ENCODE measurements at places on chromosomes 11 and 22.

GRCh38 chr11:119258180-119258579 lies 52.0 kb downstream of the CBL start:
- no peak for DNase-seq

DNA sequence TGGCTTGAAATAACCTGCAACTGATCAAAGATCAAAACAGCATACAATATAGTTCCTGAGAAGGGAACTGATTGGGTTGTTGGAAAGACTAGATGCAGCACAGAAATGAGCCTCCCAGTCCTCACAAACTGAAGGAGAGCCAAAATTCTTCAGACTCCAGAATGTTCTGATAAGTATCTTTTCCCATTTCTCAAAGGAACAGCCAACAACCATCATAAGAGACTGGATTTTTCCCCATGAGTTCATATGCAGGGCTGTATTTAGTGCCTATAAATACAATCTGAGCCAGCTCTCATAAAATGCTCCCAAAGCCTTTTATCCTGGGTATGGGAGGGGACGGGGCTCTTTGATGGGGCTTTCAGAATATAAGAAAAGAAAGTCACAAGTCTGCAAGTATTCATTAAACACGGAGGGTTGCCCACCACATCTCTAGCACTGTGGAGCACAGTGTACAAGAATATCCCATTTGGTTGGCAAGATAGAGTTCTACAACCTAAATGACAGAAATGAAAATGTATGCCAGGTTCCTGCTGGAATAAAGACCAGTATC lies 50.7 kb upstream of the LYVE1 start:
- no peak for DNase-seq

DNA sequence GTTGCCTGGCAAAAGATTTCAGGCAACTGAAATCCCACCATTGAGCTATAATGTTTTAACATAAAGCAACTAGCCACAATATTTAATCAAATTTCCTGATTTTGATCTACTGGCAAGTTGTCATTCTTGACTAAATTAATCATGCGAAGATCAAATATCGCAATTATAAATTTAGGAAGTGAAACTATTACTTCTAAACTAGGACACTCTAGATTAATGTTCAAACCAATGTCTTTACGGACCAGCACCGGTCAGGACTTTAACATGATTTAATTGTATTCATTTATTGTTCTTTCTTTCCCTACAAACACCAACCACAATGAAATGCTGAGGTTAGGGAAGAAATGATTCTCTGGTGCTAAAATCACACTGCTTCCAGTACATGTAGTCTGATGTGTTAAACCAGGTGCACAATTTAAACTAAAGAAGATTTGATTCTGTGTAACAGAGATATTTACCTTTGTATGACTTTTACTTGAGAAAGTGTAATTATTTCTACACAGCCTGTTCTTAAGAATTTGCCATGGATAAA lies 14.9 kb downstream of the GAS2 start:
- DNase-seq: no peak

- DNase-seq: no peak
Measured at GRCh38 chr11:67657300-67657699, 6.8 kb upstream of the ACY3 start.

- no peak for DNase-seq
Measured at GRCh38 chr11:77182542-77183430, 54.7 kb downstream of the MYO7A start.

DNA sequence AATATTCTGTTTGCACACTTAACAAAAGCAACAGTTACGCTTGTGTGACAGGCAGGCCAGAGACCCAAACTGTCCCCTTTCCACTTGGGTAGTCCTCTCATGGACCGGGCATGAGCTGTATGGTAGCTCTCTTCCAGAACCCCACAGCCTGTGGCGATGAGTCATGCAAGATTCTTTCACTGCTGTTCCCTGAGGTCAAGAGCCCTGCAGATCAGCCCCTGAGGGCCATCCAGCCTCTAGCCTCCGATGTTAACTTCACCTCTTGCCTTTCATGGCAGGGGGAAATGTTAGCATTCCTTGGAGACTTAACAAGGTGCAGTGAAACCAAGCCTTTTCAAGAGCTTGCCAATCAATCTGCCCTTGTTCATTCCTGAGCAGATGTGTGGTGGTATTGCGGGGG lies 63.2 kb upstream of the DEUP1 start:
- DNase-seq: no peak

DNA sequence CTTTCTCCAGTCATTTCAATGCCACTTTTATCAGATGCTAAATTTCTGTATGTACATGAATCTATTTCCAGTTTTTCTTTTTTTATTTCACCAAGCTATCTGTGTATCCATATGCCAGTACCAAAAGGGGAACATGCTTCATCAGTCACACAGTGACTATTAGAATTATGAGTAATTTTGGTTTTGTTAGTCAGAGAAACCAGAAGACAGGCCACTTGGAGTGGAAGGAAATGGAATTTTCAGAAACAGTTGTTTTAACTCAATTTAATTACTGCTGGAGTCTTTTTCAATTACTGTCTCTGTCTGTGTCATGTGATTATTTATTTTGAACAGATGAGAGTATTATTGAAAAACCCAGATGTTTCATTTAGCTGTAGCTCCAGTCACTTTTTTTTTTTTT lies 84.6 kb upstream of the ANO3 start:
- DNase-seq: peak; percentile 60

DNA sequence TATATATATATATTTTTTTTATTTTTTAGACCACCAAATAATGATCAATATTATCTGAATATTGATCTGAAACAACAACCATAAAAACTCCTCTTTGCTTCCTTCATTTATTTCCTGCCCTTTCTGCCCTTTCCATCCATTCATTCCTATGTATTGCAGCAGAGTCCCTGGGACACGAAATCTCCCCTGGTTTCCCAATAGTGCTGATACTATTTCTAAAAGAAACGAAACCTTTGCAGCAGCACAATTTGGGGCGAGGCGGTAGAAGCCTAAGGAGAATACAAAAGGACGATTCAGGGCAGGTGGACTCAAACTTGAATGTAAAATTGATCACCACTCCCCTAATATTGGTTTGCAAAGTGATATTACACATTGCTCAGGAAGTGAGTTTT lies 16.9 kb upstream of the AMOTL1 start:
- no peak for DNase-seq

DNA sequence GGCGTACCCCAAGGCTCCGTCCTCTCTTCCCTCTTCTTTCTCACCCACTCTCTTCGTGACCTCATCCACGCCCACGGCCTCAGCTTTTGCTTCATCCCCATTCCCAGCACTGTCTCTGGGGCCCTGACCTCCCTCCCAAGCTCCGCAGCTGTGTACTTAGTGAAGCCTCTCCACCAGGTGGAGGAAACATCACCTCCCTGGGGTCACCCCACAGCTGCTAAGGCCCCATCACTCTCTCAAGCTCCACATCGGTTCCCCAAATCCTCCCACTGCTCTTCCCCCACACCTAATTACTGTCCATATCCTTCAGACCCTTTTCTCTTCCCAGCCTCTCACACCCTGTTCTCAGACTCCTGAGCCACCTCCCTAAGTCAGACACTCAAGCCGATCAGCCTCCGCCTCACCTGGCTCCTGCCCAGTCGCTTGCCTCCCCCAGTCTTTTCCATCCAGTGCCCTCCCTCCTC lies 7.9 kb upstream of the SYT7 start:
- peak; percentile 36 for DNase-seq

- peak; percentile 70 for DNase-seq
Measured at GRCh38 chr22:19120829-19121630, 1.2 kb downstream of the DGCR2 start.

DNA sequence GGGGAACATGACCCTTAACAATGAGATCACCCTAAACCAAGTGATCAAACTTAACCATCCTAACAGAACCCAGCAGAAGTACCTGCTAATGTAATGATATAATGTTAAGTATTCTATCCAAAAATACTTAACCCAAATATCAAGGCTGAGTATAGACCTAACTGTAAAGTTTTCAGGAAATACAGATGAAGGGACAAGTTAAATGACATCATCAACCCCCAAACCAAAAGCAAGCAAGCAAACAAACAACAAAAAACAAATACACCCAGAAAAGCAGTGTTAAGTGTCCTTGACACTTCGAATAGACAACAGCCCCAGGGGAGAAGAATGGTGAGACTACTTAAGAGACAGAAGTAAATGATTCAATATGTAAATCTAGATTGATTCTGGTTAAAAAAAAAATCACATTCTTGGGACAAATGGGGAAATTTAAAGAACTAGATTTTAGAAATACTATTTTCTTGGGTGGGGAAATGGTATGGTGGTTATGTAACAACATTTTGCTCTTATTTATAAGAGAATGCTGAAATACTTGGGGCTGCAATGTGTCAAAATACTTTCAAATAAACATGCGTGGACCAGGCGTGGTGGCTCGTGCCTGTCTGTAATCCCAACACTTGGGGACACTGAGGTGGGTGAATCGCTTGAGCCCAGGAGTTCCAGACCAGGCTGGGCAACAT lies 2.5 kb downstream of the CSTF3 start:
- no peak for DNase-seq

GRCh38 chr11:47105974-47106373 lies 70.7 kb downstream of the ARFGAP2 start:
- DNase-seq: no peak

DNA sequence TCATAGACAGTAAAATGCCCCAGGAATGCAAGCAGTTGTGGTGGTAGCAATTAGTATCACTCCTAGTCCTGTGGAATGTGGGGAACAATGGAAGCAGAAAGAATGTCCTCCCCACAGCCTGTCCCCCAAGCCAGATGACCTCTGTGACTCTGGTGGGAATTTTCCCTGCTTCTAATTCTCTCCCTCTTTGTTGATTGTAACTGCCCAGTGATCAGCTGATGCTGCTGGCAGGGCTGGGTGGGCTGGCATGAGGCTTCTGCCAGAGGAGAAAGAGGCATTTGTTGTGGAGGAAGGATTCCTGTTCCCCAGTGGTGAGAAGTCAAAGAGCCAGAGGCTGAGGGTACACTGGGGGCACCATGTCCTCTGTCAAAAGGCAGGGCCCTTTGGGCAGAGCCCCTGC lies 116.7 kb upstream of the NCAM1 start:
- no peak for DNase-seq

DNA sequence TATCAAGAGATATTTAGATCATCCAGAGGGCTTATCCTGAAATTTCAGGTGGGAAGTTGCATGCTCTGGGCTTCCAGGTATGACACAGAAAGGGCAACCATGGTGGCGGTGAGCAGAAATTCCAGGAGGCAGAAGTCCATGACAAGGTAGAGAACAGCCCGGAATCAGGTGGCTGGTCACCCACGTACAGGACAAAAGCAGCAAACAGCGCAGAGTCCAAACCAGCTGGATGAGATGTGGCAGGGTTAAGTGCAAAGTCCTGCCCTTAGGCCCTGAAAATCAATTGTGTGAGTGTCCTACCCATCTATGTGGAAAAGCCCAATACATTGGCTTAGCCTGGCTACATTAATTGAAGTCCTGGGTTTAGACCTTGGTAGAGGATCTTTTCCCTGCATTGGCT lies 11.6 kb downstream of the PPFIBP2 start:
- DNase-seq: no peak

- no peak for DNase-seq
Measured at GRCh38 chr11:13661074-13661623, 7.3 kb upstream of the FAR1 start.

Data from GM03348 (cell line).